ENCODE measurements at places on chromosomes 1 and 21.

GRCh38 chr1:230112131-230112701 is 45.2 kb downstream of the GALNT2 start:
- DNase-seq: peak; percentile 43

- DNase-seq: no peak
These were observed 3.7 kb downstream of the PEF1 start for GRCh38 chr1:31640964-31641363.

GRCh38 chr1:90114521-90115141 is 119.7 kb downstream of the ZNF326 start:
- peak; percentile 25 for DNase-seq

DNA sequence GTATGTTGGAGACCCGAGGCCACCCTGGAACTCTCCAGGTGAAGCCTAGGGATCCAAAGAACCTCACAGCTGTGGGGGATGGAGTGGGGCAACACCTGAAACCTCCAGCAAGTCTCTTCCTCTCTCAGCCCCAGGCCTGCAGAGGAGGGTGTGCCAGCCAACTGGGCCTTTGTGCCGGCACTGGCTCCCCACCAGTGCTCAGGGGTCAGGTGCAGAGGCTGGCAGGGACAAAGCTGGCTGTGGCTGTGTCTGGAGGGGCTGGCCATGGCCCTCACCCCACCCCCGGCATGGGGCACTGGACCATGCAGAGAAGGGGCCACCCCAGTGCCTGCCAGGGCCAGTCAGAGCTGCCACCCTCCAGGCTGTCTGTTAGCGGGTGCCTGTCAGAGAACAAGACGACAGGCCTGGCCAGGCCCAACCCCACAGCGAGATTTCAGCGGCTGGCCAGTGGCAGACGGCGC is 3.9 kb downstream of the COL18A1 start:
- no peak for DNase-seq

DNA sequence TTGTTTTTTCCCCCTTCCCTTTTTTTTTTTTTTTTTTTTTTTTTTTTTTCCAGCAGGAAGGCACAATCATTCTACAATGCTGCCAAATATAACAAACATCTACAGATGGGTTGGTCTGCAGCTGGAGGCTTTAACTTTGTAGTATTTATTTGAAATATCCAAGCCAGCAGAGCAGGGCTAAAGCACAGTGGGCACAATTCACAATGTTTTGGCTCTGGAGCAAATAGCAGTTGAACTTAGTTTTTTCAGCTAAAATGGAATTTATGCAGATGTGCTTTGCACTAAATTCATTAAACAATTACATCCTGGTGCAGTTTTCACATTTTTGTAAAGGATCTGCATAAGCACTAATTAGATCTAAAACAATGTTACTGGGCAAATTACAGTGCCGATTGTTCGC is 39.8 kb upstream of the ZBTB18 start:
- no peak for DNase-seq

DNA sequence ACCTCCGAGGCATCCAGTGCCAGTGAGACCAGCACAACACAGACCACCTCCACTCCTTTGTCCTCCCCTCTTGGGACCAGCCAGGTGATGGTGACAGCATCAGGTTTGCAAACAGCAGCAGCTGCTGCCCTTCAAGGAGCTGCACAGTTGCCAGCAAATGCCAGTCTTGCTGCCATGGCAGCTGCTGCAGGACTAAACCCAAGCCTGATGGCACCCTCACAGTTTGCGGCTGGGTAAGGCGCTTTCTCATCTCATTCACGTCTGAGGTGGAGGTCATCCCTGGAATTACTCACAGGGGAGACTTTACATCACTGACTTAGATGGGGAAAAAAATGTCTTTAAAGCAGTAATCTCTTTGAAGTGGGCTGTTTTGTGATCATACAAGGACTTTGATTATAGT is 106.3 kb downstream of the CD247 start:
- DNase-seq: no peak

- no peak for DNase-seq
These were observed 57.4 kb downstream of the ZNF648 start for GRCh38 chr1:182003953-182004586.

GRCh38 chr1:157168015-157168414 is 29.8 kb upstream of the ETV3 start:
- DNase-seq: no peak

- DNase-seq: no peak
These were observed 25.2 kb upstream of the TRIM45 start for GRCh38 chr1:117146575-117147340.

DNA sequence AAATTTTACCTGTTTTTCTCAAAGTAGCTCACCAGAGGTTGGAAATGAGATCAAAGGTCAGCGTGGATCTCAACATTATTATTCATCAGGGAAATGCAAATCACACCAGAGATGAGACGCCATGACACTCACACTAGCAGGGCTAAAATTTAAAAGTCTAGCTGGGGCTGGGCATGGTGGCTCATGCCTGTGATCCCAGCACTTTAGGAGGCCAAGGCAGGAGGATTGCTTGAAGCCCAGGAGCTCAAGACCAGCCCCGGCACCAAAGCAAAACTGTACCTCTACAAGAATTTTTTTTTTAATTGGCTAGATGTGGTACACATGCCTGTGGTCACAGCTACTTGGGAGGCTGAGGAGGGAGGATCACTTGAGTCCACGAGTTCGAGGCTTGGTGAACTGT is 41.4 kb upstream of the PCBP3 start:
- DNase-seq: no peak

- no peak for DNase-seq
These were observed 33.6 kb downstream of the SLC37A1 start for GRCh38 chr21:42547001-42547905.

GRCh38 chr1:172148707-172149106 is 271.8 kb upstream of the C1orf105 start:
- no peak for DNase-seq

GRCh38 chr1:183578856-183579255 is 11.4 kb downstream of the NCF2 start:
- no peak for DNase-seq

- DNase-seq: no peak
These were observed 77.8 kb downstream of the ALPL start for GRCh38 chr1:21586846-21587601.

- no peak for DNase-seq
These were observed 139.9 kb upstream of the PKN2 start for GRCh38 chr1:88544195-88544594.

DNA sequence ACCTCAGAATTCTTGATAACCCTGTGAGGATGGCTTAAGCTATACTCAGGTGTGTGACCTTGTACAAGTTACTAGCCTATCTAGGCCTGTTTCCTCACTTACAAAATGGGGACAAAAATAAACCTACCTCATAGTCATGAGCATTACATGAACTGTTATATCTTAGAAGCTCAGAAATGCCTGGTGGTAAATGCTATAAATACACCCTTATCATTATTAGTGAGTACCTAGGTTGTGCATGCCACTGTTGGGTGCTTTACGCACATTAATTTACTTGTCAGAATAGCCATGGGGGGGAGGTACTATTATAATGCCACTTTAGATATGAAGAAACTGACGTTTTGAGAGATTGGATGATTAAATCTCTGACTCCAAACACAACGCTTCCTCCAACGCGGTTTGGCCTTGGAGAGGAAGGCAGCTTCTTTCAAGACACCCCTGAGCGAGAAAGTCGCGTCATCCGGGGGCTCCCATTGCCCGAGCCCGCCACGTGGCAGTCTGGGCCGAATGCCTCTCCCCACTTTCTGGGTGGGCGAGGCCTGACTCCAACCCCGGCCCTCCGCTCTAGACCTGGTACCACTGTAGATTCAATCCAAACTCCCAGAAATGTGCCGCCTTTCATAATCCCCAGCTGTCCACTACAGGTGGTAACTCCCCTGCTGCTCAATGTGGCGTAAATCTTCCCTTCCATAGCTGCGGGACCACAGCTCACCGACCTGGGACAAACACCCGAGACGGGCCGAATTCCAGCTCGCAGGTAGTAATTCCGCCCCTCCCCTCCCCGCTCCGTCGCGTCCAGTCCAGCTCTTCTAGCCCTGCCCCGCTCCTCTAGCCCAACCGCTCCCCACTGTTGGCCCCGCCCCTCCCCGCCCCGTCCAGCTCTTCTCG is 771 bp upstream of the RAD54L start:
- no peak for DNase-seq

- no peak for DNase-seq
These were observed 20.0 kb upstream of the RNF19B start for GRCh38 chr1:32984455-32985171.

DNA sequence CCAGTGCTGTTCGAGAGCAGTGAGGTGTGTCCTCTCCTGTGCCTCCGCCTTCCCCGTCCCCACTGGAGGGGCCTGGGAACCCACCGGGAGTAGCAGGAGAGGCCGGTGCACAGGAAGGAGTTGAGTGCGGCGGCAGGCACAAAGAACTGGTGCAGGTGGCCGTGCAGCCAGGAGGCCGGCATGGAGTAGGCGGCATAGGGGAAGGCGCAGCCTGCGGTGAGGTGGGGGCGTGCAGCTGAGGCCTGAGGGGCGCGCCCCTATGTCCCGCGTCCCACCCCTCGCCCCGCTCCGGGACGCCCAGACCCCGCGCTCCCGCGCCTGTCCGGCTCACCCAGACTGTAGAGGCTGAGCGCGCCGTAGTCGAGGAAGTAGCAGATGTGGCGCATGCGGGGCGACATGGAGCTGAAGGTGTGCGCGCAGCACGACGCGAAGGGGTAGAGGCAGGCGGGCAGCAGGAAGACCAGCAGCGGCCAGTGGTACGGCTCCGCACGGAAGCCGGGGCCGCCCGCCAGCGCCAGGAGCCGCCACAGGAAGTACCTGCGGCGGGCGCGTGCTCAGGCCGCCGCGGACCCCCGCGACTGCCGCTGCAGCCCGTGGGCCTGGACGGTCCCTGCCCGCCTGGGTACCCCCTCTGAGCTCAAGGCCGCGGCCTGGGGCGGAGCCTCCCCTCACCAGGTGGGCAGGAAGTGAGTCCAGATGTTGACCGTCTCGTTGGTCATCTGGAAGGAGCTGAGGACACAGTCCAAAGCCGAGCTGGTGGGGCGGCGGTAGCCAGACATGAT is 2.2 kb downstream of the PAQR6 start:
- no peak for DNase-seq

DNA sequence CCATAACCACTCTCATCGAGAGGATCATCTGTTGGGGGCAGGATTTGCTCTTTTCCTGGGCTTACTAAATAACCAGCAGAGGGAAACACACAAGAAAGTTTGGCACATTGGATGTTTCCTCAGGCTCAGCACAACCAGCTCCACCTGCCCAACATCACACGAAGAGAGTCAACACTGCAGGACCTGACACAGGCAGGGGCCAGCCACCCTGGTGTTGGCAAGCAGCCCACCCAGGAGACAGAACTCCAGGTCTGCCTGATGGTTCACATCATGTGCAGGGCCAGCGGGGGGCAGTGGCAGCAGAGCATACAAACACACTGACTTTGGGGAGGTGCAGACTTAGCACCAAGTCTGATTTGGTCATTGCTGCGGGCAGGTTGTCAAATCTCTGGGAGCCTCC is 182.3 kb upstream of the GALNT2 start:
- DNase-seq: no peak

GRCh38 chr1:92486251-92487077 is at the start of gene GFI1:
Gene GFI1 (minus strand): TSS chr1:92486925. CDS start chr1:92483487, 3,438 bp downstream.
- DNase-seq: no peak

DNA sequence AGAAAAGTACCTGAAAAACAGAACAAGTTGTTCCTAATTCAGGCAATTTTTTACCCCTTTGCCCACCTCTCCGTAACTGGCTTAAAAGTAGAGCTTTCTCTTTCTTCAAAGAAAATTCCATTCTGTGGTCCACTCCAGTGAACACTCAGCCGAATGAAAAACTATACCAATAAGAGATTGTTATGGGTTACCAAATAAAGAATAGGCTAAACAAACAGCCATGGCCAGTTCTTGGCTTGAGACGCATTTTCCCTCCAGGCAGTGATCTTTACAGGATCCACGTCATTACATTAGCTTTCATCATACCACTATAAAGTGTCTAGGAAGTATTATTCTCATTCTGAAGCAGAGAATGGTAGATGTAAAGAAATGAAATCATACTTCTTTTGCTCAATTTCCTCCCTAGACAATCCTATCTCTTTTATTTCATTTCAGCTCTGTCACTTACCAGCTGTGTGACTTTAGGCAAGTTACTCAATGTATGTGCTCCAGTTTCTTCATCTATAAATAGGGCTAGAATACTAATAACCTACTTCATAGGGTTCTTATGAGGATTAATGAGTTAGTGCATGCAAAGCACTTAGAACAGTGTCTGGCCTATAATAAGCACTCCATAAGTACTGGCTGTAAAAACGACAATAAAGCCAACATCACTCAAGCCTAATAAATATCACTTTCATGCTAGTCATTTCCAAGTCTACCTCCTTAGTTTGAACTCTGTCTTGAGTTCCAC is 26.5 kb upstream of the TRIM45 start:
- no peak for DNase-seq

DNA sequence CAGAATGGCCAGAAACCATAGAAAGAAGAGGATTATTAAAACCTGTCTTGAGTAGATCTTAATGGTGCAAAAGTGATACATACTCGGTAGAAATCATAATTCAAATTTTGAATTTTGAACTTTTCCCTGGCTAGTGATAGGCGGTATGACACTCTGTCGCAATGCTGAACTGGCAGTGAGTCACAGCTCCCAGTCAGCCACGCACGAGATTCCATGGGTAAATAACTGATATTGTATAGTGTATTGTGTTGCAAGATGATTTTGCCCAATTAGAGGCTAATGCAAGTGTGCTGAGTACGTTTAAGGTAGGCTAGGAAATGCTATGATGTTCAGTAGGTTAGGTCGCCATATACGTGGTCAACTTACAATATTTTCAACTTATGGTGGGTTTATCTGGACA is 207.0 kb downstream of the SIPA1L2 start:
- no peak for DNase-seq

GRCh38 chr1:4614371-4615137 is 39.9 kb upstream of the AJAP1 start:
- no peak for DNase-seq

GRCh38 chr1:243642936-243643335 is 207.1 kb downstream of the AKT3 start:
- no peak for DNase-seq

DNA sequence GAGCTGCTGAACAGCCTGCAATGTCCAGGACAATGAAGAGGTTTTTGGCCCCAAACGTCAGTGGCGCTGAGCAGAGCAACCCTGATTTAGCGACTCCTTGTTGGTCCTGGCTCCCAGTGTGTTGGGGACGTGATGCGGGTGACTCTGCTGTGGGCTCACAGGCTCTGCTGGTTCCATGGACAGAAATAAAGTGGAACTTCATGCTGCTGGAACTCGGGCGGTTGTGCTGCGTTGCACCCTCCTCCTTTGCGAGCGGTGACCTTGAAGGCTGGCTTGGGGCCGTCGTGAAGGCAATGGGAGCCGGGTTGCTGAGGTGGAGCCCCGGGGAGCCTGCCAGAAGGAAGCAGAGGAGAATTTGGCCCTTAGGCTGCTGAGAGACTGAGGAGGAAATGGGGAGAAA is 122.6 kb upstream of the C1orf174 start:
- DNase-seq: no peak

DNA sequence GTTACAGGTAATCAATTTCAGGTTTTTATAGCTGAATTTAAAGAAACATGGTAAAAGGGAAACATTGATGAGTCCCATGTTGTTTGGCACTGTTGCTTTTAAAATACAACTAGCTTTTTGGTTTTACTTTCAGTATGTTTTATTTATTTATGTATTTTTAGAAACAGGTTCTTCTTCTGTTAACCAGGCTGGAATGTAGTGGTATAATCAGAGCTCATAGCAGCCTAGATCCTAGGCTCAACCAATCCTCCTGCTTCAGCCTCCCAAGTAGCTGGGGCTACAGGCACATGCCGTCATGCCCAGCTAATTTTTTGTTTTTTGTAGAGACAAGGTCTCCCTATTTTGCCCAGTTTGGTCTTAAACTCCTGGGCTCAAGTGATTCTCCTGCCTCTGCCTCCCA is 50.4 kb downstream of the CTTNBP2NL start:
- no peak for DNase-seq
